ENCODE measurements at places on chromosomes 1 and 21. TPM values are rescaled to one million over a fixed set of nuclear protein-coding genes. Genes with fewer than 3 reads are reported as not detected.
A peak's percentile ranks its signal among the peaks of the same experiment; 100 is the strongest.

DNA sequence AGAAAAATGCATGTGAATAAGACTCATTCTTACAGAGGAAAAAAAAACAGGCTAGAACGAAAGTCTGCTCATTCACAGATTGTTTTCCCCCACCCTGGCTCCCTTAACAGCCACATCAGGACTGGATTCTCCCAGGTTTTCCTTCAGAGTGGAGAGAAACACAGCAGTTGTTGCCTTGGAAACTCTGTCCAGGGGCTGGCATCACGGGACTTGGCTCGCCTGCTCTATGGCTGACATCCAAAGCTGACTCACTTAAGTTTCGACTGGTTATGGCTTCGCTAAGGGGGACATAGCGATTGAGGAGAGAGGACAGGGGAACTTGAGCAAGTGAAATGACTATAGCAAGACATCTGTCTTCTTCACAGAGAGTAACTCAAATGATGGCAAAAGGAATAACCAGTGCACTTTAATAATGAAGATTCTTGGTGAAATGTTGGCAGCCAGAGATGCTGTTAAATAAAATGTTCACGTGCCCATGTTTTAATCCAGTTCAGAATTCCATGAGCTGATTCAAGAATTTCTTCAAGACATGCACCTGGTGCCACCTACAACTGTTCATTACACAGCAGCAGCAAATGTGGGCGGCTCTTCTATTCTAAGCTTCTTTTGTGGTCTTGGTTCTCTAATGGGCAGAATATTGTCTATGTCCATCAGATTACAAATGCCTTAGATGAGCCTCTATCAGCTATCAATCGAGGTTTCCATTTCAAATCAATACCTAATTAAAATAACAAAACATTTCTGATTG, 21.8 kb downstream of the MIS18A start:
- DNase-seq, result no peak
- no peak overlapping the region for H3K27ac ChIP-seq
- H3K27me3 ChIP-seq, result no peaks in the 10 kb centered on the region
- H3K4me3 ChIP-seq, result no peak overlapping the region
- peaks cover 3% of the 10 kb centered on the region for H3K4me1 ChIP-seq

DNA sequence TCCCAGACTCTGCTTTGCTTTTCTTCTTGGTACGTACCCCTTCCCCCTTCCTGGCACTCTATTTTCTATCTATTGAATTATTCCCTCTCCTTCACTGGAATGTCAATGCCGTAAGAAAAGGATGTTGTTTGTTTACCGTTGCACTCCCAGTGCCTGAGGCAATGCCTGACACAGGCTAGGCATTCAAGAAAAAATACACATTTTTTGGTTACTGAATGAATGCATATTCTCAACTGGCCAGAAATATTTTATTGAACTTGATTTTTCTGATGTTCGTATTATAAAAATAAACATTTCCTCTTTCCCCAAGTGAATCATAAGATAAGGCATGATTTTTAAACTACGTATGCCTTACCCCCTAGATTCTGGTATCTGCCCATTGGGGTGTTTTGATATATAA, 41.2 kb downstream of the GNG12 start:
- no peaks in the 10 kb centered on the region for H3K27me3 ChIP-seq
- H3K36me3 ChIP-seq, result 0 out of 2 replicates have a peak, but pooled peaks cover 5% of the 10 kb centered on the region
- peaks cover 31% of the 10 kb centered on the region for H3K4me1 ChIP-seq
- peak; percentile 49 for DNase-seq
- no peak overlapping the region for H3K27ac ChIP-seq
- H3K4me3 ChIP-seq, result no peak overlapping the region

GRCh38 chr1:97038410-97038809, 316.8 kb downstream of the PTBP2 start:
- no peak overlapping the region for H3K4me3 ChIP-seq
- no peaks in the 10 kb centered on the region for H3K4me1 ChIP-seq
- DNase-seq, result no peak
- H3K36me3 ChIP-seq, result no peaks in the 10 kb centered on the region
- H3K27ac ChIP-seq, result no peak overlapping the region

CCNL2 gene
- total RNA-seq, result 147 TPM

Measured in GM23338 (cell line).